ENCODE measurements at places on chromosomes 7 and 10.

GRCh38 chr10:96309628-96310320 is 5.5 kb downstream of the DNTT start:
- no peak for DNase-seq

- DNase-seq = no peak
These were observed 83.3 kb downstream of the SLIT1 start for GRCh38 chr10:97102441-97102840.

- DNase-seq = no peak
These were observed 541.4 kb downstream of the SUGCT start for GRCh38 chr7:40676221-40676620.

- DNase-seq = no peak
These were observed 32.1 kb downstream of the SGCE start for GRCh38 chr7:94623820-94624219.

GRCh38 chr10:29969255-29970011 is 90.0 kb downstream of the JCAD start:
- no peak for DNase-seq

DNA sequence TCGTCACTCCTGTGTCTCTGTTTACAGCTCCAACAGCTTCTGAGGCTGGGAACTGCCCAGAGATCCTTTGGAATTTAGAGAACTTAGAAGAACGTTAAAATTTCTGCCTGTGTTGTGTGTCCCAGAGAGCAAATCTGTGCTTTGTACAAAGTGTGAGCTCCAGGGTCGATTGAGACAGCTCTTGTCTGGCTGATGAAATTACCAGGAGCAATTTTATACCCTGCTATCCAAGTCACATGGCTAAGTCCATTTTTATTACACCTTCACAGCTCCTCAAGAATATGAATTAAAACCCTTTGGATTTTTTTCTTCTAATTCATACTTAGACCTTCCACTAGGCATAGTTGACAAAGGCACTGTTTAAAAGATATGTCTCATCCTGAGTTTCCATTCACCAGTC is 46.5 kb upstream of the INSYN2A start:
- no peak for DNase-seq

DNA sequence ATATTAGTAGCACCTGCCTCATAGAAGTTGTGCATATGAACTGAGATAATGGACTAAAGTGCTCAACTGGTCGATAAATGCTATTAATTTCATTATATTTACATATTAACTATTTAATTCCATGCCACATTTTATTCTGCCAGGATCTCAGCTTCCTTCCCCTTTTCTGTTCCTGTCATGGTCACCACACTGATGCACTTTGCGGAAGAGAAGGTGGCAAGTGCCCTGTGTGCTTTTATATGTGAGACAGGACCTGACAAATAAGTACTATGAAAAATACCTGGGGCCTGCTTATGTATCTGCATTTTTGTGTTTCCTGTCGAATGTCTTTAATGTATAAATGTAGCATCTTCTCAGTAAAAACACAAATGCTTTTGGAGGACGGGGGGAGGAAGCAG is 12.2 kb downstream of the ATP6V0E2 start:
- peak; percentile 32 for DNase-seq

- no peak for DNase-seq
These were observed 22.8 kb upstream of the DLX6 start for GRCh38 chr7:96982586-96982985.

- DNase-seq = no peak
These were observed 16.2 kb upstream of the SND1 start for GRCh38 chr7:127635659-127636285.

DNA sequence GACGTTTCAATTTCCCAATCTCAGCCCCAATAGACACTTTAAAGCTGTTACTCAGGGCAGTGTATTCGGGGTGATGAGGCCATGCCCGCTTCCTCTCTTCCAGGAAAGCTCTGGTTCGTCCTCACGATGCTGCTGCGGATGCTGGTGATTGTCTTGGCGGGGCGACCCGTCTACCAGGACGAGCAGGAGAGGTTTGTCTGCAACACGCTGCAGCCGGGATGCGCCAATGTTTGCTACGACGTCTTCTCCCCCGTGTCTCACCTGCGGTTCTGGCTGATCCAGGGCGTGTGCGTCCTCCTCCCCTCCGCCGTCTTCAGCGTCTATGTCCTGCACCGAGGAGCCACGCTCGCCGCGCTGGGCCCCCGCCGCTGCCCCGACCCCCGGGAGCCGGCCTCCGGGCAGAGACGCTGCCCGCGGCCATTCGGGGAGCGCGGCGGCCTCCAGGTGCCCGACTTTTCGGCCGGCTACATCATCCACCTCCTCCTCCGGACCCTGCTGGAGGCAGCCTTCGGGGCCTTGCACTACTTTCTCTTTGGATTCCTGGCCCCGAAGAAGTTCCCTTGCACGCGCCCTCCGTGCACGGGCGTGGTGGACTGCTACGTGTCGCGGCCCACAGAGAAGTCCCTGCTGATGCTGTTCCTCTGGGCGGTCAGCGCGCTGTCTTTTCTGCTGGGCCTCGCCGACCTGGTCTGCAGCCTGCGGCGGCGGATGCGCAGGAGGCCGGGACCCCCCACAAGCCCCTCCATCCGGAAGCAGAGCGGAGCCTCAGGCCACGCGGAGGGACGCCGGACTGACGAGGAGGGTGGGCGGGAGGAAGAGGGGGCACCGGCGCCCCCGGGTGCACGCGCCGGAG is 2.6 kb downstream of the GJD4 start:
- no peak for DNase-seq

GRCh38 chr7:16114071-16114470 is 307.3 kb downstream of the CRPPA start:
- no peak for DNase-seq

GRCh38 chr7:41045556-41046123 is 657.2 kb downstream of the INHBA start:
- no peak for DNase-seq

Measured in B cell (primary cell).